Articular chondrocyte of knee joint (primary cell): ENCODE measurements at places on chromosomes 16 and 17. TPM values are rescaled to one million over a fixed set of nuclear protein-coding genes. Genes with fewer than 3 reads are reported as not detected.

Gene GAST
- not detected in 2 replicates for total RNA-seq

Gene AIPL1
- 0.11 and 0.13 TPM in 2 replicates for total RNA-seq

Gene CLCN7
- total RNA-seq: 52.8 and 82.3 TPM in 2 replicates

Gene TTYH2
- 1.3 and 1.8 TPM in 2 replicates for total RNA-seq

Gene TP53TG3F
- not detected in 2 replicates for total RNA-seq

Gene CETP
- not detected in 2 replicates for total RNA-seq

Gene FNDC8
- not detected in 2 replicates for total RNA-seq
